ENCODE measurements at places on chromosomes 6 and 20.

DNA sequence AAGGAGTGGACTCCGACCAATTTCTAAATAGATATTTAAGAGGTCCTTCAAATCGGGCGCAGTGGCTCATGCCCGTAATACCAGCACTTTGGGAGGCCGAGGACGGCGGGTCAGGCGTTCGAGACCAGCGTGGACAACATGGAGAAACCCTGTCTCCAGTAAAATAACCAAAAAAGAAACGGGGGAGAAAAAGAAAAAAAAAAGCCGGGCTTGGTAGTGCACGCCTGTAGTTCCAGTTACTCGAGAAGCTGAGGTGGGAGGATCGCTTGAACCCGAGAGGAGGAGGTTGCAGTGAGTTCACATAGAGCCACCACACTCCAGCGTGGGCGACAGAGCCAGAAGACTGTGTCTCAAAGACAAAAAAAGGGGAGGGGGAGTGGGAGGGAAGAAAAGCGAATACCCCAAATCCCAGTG lies 53.3 kb upstream of the HFE start:
- peak; percentile 11 for DNase-seq

DNA sequence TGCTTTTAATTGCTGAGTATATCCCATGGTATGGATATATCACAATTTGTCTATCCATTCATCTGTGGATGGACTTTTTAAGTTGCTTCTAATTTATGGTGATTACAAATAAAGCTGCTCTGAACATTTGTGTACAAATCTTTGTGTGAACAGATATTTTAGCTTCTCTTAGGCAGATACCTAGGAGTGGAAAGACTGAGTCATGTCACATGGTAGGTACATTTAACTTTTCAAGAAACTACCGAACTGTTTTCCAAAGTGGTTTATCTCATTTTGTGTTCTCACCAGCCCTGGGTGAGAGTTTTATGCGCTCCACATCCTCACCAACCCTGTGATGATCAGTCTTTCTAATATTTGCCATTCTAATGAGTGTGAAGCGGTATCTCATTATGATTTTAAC lies 31.0 kb upstream of the ZNFX1 start:
- no peak for DNase-seq

- no peak for DNase-seq
Observed at GRCh38 chr6:75281653-75282052, 2.9 kb downstream of the TMEM30A start.

- no peak for DNase-seq
Observed at GRCh38 chr6:4647414-4648365, 128.5 kb upstream of the CDYL start.

GRCh38 chr6:158448856-158449255 lies 111.0 kb upstream of the TMEM181 start:
- no peak for DNase-seq

GRCh38 chr20:46580613-46581205 lies 30.3 kb upstream of the OCSTAMP start:
- DNase-seq = no peak

GRCh38 chr20:43285170-43285569 lies 95.5 kb upstream of the PTPRT start:
- no peak for DNase-seq

DNA sequence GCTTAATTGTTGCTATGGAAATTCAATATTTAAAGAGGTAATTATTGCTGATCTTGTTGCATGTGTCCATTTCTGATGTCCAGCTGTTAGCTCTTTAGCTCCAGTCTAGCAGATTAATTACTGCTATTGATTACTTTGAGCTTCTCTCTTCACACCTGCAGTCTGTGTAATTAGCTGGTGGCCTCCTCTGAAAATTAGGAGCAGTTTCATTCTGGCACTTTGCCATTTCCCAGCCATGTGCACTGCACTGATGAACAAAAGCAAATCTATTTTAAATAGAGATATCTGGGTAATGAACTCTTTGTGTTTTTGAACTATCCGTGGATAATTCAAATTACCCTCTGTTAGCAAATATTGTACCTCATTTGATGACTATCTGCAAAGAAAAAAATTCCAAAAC lies 275.9 kb downstream of the RNF144B start:
- no peak for DNase-seq

DNA sequence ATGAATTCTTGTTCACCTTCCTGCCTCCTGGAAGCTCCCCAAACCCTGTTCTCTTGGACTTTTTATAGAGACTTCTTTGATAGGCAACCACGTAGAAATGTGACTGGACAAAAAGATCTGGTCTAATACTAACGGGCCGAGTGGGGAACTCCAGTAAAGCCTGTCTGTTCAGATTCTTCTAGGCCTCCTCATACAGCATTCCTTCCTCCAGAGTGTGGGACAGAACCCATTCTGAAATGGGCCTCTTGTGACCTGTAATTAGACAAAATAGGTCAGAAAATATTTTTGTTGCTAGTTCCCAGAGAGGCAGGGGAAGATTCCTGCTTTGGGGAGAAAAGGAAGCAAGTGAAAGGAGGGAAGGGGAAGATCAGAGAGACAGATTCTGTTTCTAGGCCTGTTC lies 374.3 kb downstream of the CDH26 start:
- DNase-seq = no peak

GRCh38 chr20:51720854-51721253 lies 47.3 kb downstream of the ATP9A start:
- DNase-seq = no peak

DNA sequence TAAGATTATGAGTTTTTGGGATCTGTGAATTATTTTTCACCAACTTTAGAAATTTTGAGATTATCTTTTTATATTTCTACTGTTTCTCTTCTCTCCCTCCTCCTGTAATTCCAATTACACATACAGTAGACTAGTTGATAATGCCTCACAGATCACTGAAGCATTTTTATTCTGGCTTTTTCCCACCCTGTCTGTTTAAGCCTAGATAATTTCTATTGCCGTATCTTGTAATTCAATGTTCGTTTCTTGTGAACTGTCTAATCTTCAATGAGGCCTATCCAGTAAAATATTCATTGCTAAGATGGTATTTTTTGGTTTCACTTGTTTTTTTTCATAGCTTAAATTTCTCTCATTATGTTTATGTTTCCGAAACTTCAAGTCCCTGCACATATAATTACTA lies 12.0 kb downstream of the MDN1 start:
- DNase-seq = no peak

DNA sequence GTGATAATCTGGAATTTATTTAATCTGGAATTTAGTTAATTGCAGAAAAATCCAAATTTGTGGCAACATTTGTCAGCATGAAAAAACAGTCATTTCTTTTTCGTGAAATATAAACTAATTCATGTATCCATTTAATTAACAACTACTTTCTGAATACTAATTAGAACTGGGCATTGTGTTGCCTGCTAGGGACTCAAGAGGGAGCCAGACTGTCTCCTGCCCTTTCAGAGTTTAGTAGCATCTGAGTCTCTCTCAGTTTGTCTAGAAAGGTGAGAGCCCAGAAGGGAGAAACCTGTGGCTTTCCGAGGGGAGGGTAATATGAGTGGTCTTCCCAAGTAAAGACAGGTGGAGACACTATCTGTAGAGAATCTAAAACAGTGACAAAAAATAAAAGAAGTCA lies 210.9 kb upstream of the HDDC2 start:
- DNase-seq = no peak

DNA sequence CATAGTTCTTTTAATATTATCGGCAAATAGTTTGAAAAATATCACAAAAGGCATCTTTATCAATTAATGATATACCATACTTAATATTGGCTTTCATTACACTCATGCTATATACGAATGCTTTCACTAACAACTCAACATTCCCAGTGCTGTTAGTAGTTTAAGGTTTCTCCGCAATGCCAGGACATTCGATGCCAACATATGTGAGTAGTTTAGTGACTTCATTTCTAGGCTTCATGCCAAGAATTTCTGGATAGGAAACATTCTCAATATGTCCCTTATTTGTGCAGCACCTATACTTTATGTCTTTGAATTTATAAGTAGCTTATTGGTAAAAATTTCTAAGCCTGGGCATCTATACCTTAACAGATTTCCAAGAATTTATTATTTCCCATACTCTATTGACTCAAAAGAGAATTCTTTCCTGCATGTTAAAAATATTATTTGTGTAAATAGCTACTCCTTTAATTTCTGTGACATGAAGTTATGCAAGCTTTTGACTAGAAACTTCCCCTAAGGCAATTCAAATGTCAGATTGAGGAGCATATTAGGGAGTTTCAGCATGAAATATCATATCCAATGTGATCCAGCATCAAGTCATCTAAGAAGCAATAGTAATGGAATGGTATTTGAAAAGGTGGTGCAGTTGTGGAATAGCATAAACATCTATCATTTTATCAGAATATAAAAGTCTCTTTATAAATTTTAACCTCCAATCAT lies 236.0 kb upstream of the STXBP5 start:
- no peak for DNase-seq

DNA sequence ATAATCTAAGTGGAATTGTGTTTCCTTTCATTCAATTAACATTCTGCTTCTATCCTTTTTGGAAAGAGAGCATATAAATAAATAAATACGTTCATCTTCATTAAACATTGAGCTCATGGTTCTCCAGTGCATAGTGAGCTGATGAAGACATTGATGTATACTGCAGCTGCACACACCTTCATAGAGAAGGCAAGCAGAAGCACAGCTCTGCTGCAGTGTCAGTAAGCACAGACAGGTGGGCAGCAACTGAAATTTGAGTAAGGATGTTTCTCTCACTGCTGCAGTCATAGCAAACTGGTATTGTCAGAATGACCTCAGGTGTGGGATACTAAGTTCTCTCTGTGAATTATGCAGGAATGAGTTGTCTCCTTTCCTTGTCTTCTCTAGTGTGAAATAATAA lies 202.9 kb downstream of the DOK5 start:
- no peak for DNase-seq

DNA sequence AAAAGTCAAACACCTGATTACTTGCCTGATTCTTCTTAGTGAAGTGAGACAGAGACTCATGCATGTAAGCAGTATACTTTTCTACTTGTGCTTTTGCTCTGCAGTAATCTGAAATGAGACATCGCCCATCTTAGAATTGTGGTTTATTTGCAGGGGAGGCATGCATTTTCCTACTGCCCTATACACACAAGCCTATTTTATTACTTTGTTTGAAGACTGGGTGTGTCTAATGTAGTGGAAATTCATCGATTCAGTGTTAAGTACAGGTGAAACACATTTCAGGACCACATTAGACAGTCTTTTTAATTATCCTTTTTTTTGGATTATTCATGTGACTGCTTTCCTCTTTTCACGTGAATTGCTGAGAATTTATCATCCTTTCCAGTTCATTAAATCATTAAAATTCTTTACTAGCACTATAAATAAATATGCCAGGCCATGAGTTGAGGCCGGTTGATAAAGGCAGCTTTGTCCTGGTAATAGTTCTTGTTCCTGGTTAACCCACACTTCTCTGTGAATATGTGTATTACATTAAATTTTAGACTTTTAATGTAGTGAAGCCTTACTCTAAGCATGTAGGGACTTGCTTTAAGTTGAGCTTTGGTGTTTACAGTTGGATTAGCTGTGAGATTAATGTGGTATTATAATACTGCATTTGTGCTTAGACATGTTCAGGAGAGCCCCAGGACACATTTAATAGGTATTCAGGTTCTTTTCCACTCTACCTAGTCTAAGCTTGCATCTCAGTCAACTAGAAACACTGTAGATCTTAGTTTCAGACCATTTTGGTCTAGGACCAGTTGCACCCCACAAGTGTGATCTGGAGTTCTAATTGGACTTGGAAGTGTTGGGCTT lies 10.8 kb upstream of the BTBD3 start:
- no peak for DNase-seq

DNA sequence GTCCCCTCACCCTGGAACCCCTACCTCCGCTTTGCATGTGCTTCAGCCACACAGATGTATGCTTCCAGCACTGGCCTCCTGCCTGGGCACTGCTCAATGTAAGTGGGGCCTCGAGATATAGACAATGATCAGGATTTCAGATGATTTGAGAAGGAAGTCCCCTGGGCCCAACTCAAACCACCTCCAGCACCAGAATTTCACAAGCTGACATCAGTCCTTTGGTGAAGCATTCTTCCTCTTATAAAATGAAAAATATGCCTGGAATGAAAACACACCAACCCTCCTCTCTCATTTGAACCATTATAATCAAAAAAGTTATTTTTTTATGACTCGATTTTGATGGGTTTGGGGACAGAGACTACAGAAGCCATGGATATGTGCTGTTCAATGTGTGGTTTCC lies 48.5 kb downstream of the BTBD3 start:
- DNase-seq = no peak

- no peak for DNase-seq
Observed at GRCh38 chr20:38880952-38881735, 45.1 kb upstream of the FAM83D start.

GRCh38 chr6:81797591-81797990 lies 45.1 kb upstream of the TENT5A start:
- no peak for DNase-seq

GRCh38 chr6:168676552-168677322 lies 235.8 kb downstream of the SMOC2 start:
- DNase-seq = no peak

GRCh38 chr6:46838033-46838432 lies 44.8 kb downstream of the MEP1A start:
- no peak for DNase-seq

GRCh38 chr6:113873043-113873667 lies 16.0 kb downstream of the MARCKS start:
- DNase-seq = no peak

DNA sequence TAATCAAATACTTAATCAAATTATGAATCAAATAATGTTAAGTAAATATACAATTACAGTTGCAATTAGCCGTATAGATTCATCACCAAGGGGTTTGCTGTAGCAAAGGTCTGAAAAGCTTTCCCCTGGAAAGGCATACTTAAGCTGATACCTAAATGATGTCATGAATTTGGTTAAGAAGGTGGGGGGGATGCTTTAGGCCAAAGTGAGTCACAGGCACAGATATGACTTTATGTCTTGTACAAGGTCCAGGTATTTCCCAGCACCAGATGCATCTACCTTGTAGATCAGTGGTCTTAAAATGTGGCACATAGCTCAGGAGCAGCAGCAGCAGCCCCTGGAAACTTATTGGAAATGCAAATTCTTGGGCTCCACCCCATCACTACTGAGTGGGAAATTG lies 557.3 kb upstream of the CDH4 start:
- DNase-seq = no peak

DNA sequence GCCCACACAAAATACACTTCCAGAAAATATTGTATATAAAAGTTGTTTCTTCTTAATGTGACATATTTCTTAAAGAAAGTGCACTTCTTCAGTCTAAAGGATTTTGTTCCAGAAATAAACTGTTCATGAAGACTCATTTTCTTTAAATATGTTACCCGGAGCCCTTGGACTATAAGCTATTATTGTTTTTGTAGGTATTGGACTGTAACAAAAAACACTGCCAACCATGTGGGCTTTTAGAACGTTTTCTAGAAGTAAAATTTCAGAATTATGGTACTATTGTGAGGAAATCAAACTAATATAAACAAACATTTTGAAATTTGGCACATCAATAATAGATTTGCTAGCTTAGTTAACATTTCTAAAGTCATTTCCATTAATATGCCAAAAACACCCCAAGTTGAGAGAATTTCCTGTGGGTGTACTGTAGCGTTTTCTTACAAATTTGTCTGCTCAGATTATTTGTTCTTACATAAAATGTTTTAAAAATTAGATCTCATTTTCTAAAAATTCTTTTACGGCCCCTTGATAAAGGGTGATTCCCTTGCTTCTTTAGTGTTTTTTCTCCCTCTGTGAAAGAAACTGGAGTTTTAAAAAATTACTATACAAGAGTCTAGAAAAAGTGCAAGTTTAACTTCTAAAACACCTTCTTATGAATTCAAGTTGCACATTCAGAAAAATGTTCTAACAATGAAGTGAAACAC lies 3.4 kb downstream of the NKX2-4 start:
- no peak for DNase-seq

Measured in CD4-positive, alpha-beta T cell treated with Interleukin-6 at 100 ng/mL for 8 hours (primary cell).